ENCODE measurements at places on chromosomes 1 and 21.

GRCh38 chr21:27189870-27190269 is 223.0 kb upstream of the ADAMTS5 start:
- no peak for DNase-seq
- H3K36me3 ChIP-seq, result no peaks in the 10 kb centered on the region
- H3K27ac ChIP-seq, result no peak overlapping the region

GRCh38 chr1:190373705-190374336 is 103.8 kb downstream of the BRINP3 start:
- no peaks in the 10 kb centered on the region for H3K27me3 ChIP-seq
- no peak overlapping the region for H3K27ac ChIP-seq
- H3K4me3 ChIP-seq, result no peak overlapping the region
- no peaks in the 10 kb centered on the region for H3K4me1 ChIP-seq

- no peak overlapping the region for H3K4me3 ChIP-seq
- H3K36me3 ChIP-seq, result no peaks in the 10 kb centered on the region
- no peak for DNase-seq
- no peak overlapping the region for H3K27ac ChIP-seq
Observed at GRCh38 chr1:200624679-200625335, 4.3 kb upstream of the KIF14 start.

- no peak for DNase-seq
- H3K36me3 ChIP-seq, result peaks cover 47% of the 10 kb centered on the region
- no peaks in the 10 kb centered on the region for H3K4me1 ChIP-seq
Observed at GRCh38 chr1:178452013-178452412, 44.8 kb downstream of the CLEC20A start.

GRCh38 chr1:222181191-222181590 is 366.7 kb downstream of the HHIPL2 start:
- H3K4me1 ChIP-seq, result no peaks in the 10 kb centered on the region
- no peaks in the 10 kb centered on the region for H3K27me3 ChIP-seq
- no peak for DNase-seq
- H3K4me3 ChIP-seq, result no peak overlapping the region
- no peak overlapping the region for H3K27ac ChIP-seq

All from neuronal stem cell (in vitro differentiated cells).